ENCODE measurements at places on chromosomes 2 and 18. TPM values are rescaled to one million over a fixed set of nuclear protein-coding genes. Genes with fewer than 3 reads are reported as not detected.

The SEPTIN10 gene
- polyA plus RNA-seq: 130 TPM

The CD226 gene
- polyA plus RNA-seq: 2.9 TPM

The LRRTM1 gene
- polyA plus RNA-seq: 1.1 TPM

The REG3A gene
- not detected for polyA plus RNA-seq

The MC2R gene
- polyA plus RNA-seq: 0.24 TPM

The UGT1A4 gene
- polyA plus RNA-seq: 0.25 TPM

The IL1B gene
- 1.8 TPM for polyA plus RNA-seq

The SERPINB4 gene
- polyA plus RNA-seq: 0.90 TPM

The ADCYAP1 gene
- polyA plus RNA-seq: 3.1 TPM

The CHRNG gene
- polyA plus RNA-seq: 0.26 TPM

The C2orf66 gene
- 0.87 TPM for polyA plus RNA-seq

The RGPD8 gene
- 28.0 TPM for polyA plus RNA-seq

DNA sequence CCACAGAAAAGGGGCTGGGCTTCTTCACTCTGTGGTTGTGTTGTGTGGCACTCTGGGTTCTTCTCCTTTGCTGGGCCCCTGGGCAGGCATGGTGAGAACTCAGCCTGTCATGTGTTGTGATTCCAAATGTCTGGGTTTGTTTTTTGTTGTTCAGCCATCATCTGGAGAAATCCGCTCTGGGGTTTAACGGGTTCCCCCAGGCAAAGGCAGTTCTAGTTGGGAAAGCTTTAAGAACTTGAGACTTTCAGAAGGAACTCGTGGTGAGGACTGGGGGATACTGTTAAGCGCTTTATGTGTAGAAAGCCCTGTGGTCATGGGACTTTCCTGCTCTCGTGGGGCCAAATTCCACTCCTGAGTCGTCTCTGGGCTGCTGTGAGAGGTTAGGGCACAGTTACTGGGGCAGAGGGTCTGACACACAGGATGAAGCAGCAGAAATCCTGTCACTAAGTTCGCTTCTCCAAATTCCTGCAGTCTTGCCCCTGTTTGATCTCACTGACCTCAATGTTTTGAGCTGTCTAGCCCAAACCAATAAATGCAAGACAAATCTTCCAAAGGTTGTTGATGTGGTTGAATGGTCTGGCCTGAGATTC lies 87.7 kb downstream of the RAPGEF4 start:
- H3K27me3 ChIP-seq: no peaks in the 10 kb centered on the region
- no peaks in the 10 kb centered on the region for H3K4me1 ChIP-seq
- DNase-seq: no peak
- no peak overlapping the region for H3K27ac ChIP-seq
- H3K36me3 ChIP-seq: no peaks in the 10 kb centered on the region

DNA sequence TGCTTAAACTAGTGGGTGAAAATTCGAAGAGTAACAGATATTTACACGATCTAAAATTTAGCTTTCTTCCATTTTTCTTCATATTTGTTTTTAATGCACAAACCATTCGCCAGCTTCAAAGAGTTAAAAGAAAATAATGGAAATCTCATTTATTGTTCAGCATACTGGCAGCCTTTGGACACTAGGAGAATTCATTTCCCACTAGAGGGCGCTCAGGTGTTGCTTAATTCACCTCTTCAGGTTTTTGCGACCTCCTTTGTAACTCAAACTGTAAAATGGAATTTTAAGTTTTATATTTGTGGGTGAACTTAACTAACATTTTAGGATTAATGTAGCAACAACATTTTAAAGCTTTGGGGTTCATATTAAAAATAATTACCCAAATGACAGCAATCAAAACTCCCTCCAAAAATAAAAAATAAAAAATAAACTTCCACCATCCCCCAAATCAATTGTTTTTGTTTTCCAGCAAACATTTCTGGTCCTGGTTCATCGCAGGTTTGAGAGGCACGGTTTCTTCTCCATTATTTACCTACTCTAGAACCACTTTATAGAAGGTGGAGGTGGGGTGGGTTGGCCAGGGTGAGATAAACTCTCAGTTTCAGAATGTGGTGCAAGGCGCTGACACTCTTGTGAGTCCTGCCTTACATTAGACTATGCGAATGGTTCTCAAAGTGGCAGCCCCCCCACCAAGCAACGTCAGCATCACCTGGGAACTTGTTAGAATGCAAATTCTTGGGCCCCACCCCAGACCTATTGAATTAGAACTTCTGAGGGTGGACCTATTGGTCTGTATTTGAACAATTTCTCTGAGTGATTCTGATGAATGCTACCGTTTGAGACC lies 24.7 kb upstream of the PNPT1 start:
- no peaks in the 10 kb centered on the region for H3K27me3 ChIP-seq
- no peaks in the 10 kb centered on the region for H3K4me1 ChIP-seq
- no peak overlapping the region for H3K4me3 ChIP-seq
- no peaks in the 10 kb centered on the region for H3K36me3 ChIP-seq

DNA sequence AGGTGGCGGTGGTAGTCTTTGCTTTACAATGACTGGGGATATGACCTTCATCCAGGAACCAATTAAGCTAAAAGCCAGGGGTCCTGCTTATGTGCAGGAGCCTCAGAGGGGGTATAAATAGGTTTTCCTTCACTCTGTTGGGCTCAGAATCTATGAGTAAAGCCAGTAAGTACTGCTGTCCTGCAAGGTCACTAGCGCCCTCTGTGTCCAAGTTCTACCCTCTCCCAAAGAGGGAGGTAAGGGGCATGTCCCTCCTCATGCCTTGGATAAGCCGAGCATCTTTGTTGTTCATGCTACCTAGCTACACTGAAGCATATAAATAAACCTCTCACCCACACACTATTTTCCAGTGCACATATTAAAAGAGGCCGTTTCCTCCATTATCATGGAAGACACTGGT lies 79.4 kb downstream of the SPRED2 start:
- H3K36me3 ChIP-seq: no peaks in the 10 kb centered on the region
- no peak overlapping the region for H3K27ac ChIP-seq
- H3K27me3 ChIP-seq: no peaks in the 10 kb centered on the region
- H3K4me1 ChIP-seq: peaks cover 18% of the 10 kb centered on the region
- DNase-seq: no peak

- no peaks in the 10 kb centered on the region for H3K4me1 ChIP-seq
- H3K27ac ChIP-seq: no peak overlapping the region
- H3K4me3 ChIP-seq: no peak overlapping the region
- no peak for DNase-seq
Measured at GRCh38 chr2:72846171-72847095, 20.6 kb upstream of the EXOC6B start.

DNA sequence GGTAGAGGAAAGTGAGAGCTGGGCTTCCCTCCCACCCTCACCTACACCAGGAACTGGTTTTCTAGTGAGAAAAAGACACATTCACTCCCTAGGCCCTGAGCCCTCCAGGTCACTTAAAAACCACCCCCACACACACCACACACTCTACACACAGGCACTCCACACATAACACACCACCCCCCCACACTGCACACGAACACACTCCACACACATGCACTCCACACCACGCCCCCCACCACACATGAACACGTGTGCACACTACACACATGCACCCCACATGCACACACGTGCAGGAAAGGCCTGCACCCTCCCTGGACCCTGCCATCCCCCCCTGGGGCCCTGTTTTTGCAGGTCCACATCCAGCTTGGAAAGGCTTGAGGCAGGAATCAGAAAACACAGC lies 67.6 kb downstream of the RALBP1 start:
- H3K27me3 ChIP-seq: no peaks in the 10 kb centered on the region
- peaks cover 5% of the 10 kb centered on the region for H3K4me1 ChIP-seq
- H3K27ac ChIP-seq: no peak overlapping the region
- no peaks in the 10 kb centered on the region for H3K36me3 ChIP-seq
- no peak for DNase-seq
- H3K4me3 ChIP-seq: no peak overlapping the region

DNA sequence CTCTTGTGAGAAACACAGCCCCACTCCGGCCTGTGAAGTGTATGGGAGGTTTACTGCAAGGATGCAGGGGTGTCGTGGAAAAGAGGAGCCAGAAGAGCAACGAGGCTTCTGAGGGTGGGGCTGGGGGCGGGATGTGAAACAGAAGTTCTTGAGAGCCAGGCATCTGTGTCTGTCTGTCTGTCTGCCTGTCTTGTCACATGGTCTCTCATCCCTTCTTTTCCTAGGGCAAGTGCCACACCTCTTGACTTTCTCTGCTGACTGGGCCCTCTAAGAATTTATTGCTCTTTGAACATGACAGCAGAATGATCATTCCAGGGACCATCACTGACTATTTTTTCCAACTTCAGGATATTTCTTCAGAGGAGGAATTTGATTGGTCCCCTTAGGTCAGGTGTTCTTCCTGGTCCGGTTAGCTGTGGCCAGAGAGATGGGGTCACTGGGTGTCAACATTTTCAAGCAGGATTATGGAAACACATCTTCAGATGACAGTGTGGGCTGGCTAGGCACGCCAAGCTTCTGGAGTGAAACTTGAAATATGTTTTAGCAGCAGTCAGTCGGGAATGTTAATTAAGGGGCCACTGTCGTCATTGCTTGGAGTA lies 131.0 kb downstream of the FHOD3 start:
- no peaks in the 10 kb centered on the region for H3K4me1 ChIP-seq
- no peaks in the 10 kb centered on the region for H3K27me3 ChIP-seq
- H3K36me3 ChIP-seq: no peaks in the 10 kb centered on the region
- no peak overlapping the region for H3K27ac ChIP-seq

DNA sequence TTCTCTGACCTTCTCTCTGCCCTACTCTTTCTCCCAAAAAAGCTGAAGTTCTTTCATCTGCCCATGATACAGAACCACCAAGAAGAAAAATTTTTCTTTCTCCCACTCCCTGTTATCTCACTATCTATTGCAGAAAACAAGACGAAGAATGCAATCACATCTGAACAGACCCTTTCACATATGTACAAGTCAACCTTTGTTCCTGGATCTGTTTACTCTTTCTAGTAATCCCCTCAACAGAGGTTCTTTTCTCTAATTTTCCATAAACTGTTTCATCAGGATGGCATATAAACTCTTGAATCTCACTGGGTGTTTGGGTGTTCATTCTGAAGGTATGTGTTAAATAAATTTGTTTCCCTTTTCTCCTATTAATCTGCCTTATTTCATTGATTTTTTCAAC lies 1262.7 kb upstream of the NRXN1 start:
- no peak overlapping the region for H3K4me3 ChIP-seq
- no peaks in the 10 kb centered on the region for H3K36me3 ChIP-seq
- H3K27me3 ChIP-seq: no peaks in the 10 kb centered on the region
- H3K4me1 ChIP-seq: no peaks in the 10 kb centered on the region
- DNase-seq: no peak
- H3K27ac ChIP-seq: no peak overlapping the region

- no peak overlapping the region for H3K4me3 ChIP-seq
- DNase-seq: no peak
- no peak overlapping the region for H3K27ac ChIP-seq
- H3K4me1 ChIP-seq: peaks cover 19% of the 10 kb centered on the region
Measured at GRCh38 chr18:10057401-10057893, 143.6 kb downstream of the VAPA start.

GRCh38 chr2:106109675-106110424 lies 84.3 kb downstream of the UXS1 start:
- DNase-seq: no peak
- H3K4me1 ChIP-seq: peaks cover 5% of the 10 kb centered on the region
- no peaks in the 10 kb centered on the region for H3K36me3 ChIP-seq
- H3K4me3 ChIP-seq: no peak overlapping the region
- no peaks in the 10 kb centered on the region for H3K27me3 ChIP-seq

- no peak overlapping the region for H3K27ac ChIP-seq
- no peaks in the 10 kb centered on the region for H3K36me3 ChIP-seq
- H3K4me1 ChIP-seq: no peaks in the 10 kb centered on the region
- H3K27me3 ChIP-seq: no peaks in the 10 kb centered on the region
Measured at GRCh38 chr2:157150747-157151146, 106.8 kb upstream of the GALNT5 start.

DNA sequence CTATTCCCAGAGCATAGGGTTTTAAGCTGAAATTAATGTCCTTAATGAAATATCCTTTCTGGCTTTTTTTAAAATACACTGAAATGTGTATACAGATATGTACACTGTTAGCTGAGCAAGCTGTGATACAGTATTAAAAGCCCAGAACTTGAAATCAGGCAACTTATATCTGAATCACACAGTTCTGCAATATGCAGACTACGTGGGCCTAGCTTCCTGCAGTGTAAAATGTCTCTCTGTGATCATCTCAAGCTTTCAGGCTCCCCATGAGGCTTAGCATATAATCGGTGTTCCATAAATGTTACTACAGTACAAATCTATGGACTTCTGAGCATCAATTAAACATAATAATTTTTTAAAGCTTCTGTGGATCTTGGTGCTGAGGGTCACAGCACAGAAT lies 8.2 kb downstream of the FBXO15 start:
- no peak overlapping the region for H3K27ac ChIP-seq
- H3K36me3 ChIP-seq: no peaks in the 10 kb centered on the region
- H3K4me1 ChIP-seq: no peaks in the 10 kb centered on the region
- H3K27me3 ChIP-seq: no peaks in the 10 kb centered on the region
- no peak overlapping the region for H3K4me3 ChIP-seq

DNA sequence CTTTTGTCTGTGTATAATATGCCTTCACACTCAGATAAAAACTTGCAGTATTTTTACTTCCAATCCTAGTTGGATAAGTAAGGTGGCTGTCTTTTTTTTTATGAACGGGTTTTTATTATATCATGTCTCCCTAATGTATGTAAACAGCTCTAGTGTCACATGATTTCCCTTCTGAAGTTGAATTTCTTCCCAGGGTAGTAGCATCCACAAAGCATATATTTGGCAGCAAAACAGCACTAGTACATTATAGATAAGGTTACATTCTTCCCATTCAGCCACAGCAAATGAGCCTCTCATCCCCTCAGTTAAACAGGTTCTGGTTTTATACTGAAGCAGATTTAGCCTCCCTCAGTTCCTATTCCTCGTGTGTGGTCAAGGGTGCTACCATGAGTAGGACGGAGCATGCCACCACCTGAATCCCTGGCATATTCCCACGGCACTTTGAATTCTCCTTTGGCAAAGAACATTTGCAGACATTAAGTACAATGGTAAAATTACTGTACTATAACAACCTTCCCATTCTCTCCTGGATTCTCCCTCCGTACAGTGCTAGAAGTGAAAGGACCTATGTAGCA lies 15.4 kb upstream of the DTNA start:
- H3K4me3 ChIP-seq: no peak overlapping the region
- H3K27ac ChIP-seq: no peak overlapping the region
- H3K4me1 ChIP-seq: no peaks in the 10 kb centered on the region
- DNase-seq: no peak
- no peaks in the 10 kb centered on the region for H3K27me3 ChIP-seq
- H3K36me3 ChIP-seq: no peaks in the 10 kb centered on the region

DNA sequence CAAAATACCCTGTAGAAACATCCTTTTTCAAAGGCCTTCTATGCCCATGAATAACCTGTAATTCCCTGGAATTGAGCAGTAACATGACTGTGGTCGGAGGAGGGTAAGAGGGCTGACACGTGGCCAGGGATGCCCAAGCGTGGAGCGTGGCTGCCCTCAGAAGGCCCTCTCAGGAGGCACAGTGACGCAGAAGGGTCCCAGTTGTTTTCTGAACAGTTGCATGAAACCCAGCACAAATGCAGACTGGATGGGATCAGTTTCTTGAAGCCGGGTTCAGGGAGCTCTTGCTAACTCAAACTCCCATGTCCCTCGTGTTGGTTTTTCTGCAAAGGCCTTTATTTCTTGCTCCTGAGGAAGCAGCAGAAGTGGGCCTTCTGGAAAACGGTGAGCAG lies 237.0 kb downstream of the ALPK2 start:
- H3K4me1 ChIP-seq: no peaks in the 10 kb centered on the region
- H3K27ac ChIP-seq: no peak overlapping the region
- H3K36me3 ChIP-seq: no peaks in the 10 kb centered on the region
- DNase-seq: no peak
- no peaks in the 10 kb centered on the region for H3K27me3 ChIP-seq
